ENCODE measurements at places on chromosomes 7 and 10. TPM values are rescaled to one million over a fixed set of nuclear protein-coding genes. Genes with fewer than 3 reads are reported as not detected.

The LANCL2 gene
- total RNA-seq, result 19.1 TPM

The ITIH5 gene
- not detected for total RNA-seq

The GPR26 gene
- not detected for total RNA-seq

- no peaks in the 10 kb centered on the region for H3K36me3 ChIP-seq
- H3K27me3 ChIP-seq, result peaks cover 52% of the 10 kb centered on the region
- H3K27ac ChIP-seq, result no peak overlapping the region
- DNase-seq, result no peak
- H3K4me1 ChIP-seq, result peaks cover 4% of the 10 kb centered on the region
Observed at GRCh38 chr10:49212783-49213182, 24.6 kb upstream of the TMEM273 start.

DNA sequence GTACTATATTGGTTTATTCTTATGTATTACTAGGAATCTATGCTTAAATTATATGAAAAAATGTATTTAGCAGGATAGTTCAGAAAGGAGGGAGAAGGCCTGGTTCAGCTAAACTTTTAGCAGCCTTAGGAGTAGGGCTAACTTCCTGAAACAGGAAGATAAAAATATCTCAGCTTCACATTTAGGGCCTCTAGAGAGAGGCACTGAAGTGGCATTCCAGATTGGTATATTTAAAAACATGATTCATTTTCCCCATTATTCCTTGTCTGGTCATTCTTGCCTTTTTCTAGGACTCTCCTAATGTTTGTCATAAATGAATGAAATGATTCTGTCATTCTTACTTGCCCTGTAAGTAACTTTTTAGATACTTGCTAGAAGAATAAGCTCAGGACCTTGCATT lies 63.0 kb upstream of the CYP26C1 start:
- H3K27me3 ChIP-seq, result no peaks in the 10 kb centered on the region
- peaks cover 12% of the 10 kb centered on the region for H3K4me1 ChIP-seq
- H3K27ac ChIP-seq, result no peak overlapping the region
- no peak for DNase-seq

- no peaks in the 10 kb centered on the region for H3K36me3 ChIP-seq
- H3K4me3 ChIP-seq, result no peak overlapping the region
- no peak overlapping the region for H3K27ac ChIP-seq
- DNase-seq, result no peak
- peaks cover 21% of the 10 kb centered on the region for H3K27me3 ChIP-seq
Observed at GRCh38 chr7:156088115-156088514, 275.9 kb upstream of the SHH start.

DNA sequence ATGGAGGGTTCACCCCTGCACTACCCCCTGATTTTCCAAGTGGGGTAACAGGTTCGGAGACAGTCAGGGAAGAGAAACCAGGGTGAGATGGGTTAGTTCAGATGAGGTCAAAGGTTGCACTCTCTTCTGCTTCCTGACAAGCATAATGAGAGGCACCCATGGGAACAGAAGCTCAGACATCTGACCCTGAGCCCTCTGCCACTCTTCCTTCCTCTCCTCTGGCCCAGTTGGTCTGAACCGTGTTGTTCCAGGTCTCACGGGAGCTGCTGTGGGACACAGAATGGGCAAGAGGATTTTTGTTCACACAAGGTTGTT lies 38.4 kb downstream of the DNAJB12 start:
- peak overlapping the region; percentile 90 for H3K27ac ChIP-seq
- peaks cover 58% of the 10 kb centered on the region for H3K4me1 ChIP-seq
- H3K4me3 ChIP-seq, result no peak overlapping the region
- DNase-seq, result no peak
- peaks cover 17% of the 10 kb centered on the region for H3K36me3 ChIP-seq

GRCh38 chr7:30861612-30862011 lies 50.0 kb upstream of the AQP1 start:
- H3K36me3 ChIP-seq, result no peaks in the 10 kb centered on the region
- H3K27me3 ChIP-seq, result no peaks in the 10 kb centered on the region
- no peak for DNase-seq
- H3K4me3 ChIP-seq, result no peak overlapping the region
- no peaks in the 10 kb centered on the region for H3K4me1 ChIP-seq
- H3K27ac ChIP-seq, result no peak overlapping the region

- H3K36me3 ChIP-seq, result no peaks in the 10 kb centered on the region
- no peak for DNase-seq
- H3K4me1 ChIP-seq, result peaks cover 10% of the 10 kb centered on the region
- H3K27me3 ChIP-seq, result no peaks in the 10 kb centered on the region
Observed at GRCh38 chr7:93226310-93226709, at the start of gene HEPACAM2. TSS of gene HEPACAM2 (minus strand) at chr7:93226469.

DNA sequence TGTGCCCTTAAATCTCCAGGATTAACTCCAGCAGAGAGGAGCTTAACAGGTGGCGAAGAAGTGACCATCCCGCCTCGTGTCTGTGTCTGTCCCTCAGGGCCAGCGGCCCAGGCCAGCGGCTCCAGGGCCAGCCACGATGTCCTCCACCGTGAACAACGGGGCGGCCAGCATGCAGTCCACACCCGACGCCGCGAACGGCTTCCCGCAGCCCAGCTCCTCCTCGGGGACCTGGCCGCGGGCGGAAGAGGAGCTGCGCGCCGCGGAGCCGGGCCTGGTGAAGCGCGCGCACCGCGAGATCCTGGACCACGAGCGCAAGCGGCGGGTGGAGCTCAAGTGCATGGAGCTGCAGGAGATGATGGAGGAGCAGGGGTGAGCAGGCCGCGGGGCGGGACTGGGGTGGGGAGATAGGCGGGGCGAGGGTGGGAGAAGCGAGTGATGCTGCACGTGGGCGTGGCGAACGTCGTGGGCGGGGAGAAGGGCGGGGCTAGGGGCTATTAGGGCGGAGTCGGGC lies 33.3 kb downstream of the SRRM3 start:
- H3K27me3 ChIP-seq, result peaks cover 80% of the 10 kb centered on the region
- peaks cover 2% of the 10 kb centered on the region for H3K4me1 ChIP-seq
- H3K36me3 ChIP-seq, result no peaks in the 10 kb centered on the region
- H3K27ac ChIP-seq, result no peak overlapping the region
- DNase-seq, result peak; percentile 80

DNA sequence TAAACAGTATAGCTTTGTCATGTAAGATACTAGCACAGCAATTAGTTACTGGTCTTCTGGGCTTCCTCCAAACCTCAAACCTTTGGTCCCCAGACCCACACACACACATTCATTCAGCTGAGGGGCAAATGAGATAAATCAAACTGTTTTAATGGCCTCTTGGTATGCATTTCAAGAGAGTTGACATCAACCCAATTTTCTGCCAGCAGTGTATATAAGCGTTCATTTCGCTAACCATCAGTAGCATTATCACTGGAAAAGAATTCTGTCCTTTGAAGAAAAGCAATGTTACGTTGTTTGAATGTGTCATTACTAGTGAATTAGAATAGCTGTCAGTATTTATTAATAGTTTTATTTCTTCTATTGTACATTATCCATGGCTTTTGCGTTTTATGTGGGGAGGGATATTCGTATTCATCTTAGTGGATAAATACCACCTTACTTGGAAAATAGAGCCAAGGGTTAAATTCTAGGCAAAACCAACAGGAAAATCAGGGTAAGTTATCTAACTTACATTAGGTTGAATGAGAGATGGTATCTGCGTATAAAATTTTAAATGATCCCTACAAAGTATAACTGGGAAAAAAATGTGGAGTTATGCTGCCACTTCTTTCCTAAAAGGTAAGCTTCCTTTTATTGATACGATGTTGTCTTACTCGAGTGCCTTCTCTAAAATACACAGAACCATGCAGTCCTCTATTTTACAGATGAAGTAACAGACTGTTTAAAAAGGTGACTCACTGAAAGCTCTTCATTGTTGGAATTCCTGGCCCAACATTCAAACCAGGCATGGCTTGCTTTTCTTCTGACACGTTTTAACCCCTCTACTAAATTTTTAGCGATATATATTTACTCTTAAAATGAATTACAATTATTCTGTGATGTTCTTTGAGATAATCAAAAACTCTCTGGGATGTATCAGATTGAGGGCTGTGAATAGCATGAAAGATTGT lies 2.0 kb upstream of the ZMYND11 start:
- no peaks in the 10 kb centered on the region for H3K27me3 ChIP-seq
- peaks cover 42% of the 10 kb centered on the region for H3K4me1 ChIP-seq
- H3K4me3 ChIP-seq, result peak overlapping the region; percentile 84
- H3K36me3 ChIP-seq, result no peaks in the 10 kb centered on the region
